Esophagus squamous epithelium (tissue), 5 donors: ENCODE measurements at places on chromosomes 13 and 19.

GRCh38 chr19:2136796-2137195, 14.6 kb downstream of the AP3D1 start:
- no peak for DNase-seq
- H3K4me3 ChIP-seq, result no peak overlapping the region

GRCh38 chr19:3295581-3295980, 70.8 kb upstream of the NFIC start:
- H3K27ac ChIP-seq, result no peak overlapping the region
- no peak overlapping the region for H3K4me3 ChIP-seq
- H3K27me3 ChIP-seq, result peaks cover 87% of the 10 kb centered on the region
- DNase-seq, result no peak

- no peaks in the 10 kb centered on the region for H3K4me1 ChIP-seq
- no peak overlapping the region for H3K27ac ChIP-seq
- H3K36me3 ChIP-seq, result no peaks in the 10 kb centered on the region
- DNase-seq, result no peak
- H3K27me3 ChIP-seq, result no peaks in the 10 kb centered on the region
- H3K4me3 ChIP-seq, result no peak overlapping the region
These were observed 25.7 kb downstream of the CAB39L start for GRCh38 chr13:49418206-49418605.

- H3K36me3 ChIP-seq, result no peaks in the 10 kb centered on the region
- no peak overlapping the region for H3K4me3 ChIP-seq
- no peaks in the 10 kb centered on the region for H3K27me3 ChIP-seq
- DNase-seq, result no peak
These were observed 1375.4 kb downstream of the SLITRK1 start for GRCh38 chr13:82506805-82507414.

- peaks cover 13% of the 10 kb centered on the region for H3K36me3 ChIP-seq
- H3K27ac ChIP-seq, result no peak overlapping the region
- H3K4me3 ChIP-seq, result no peak overlapping the region
- DNase-seq, result no peak
- no peaks in the 10 kb centered on the region for H3K4me1 ChIP-seq
These were observed 26.2 kb downstream of the OPA3 start for GRCh38 chr19:45558399-45558878.

- DNase-seq, result no peak
- H3K4me3 ChIP-seq, result no peak overlapping the region
- no peaks in the 10 kb centered on the region for H3K4me1 ChIP-seq
- no peak overlapping the region for H3K27ac ChIP-seq
- no peaks in the 10 kb centered on the region for H3K27me3 ChIP-seq
These were observed 215.1 kb upstream of the ZNF507 start for GRCh38 chr19:32130332-32130731.

GRCh38 chr19:31499281-31500196, 150.3 kb upstream of the TSHZ3 start:
- no peaks in the 10 kb centered on the region for H3K4me1 ChIP-seq
- H3K27ac ChIP-seq, result no peak overlapping the region
- H3K36me3 ChIP-seq, result no peaks in the 10 kb centered on the region
- no peak for DNase-seq

GRCh38 chr13:97753942-97754670, 199.4 kb upstream of the IPO5 start:
- no peak overlapping the region for H3K27ac ChIP-seq
- H3K36me3 ChIP-seq, result no peaks in the 10 kb centered on the region
- no peak overlapping the region for H3K4me3 ChIP-seq
- H3K4me1 ChIP-seq, result no peaks in the 10 kb centered on the region

- H3K4me3 ChIP-seq, result no peak overlapping the region
- H3K27me3 ChIP-seq, result no peaks in the 10 kb centered on the region
- no peak overlapping the region for H3K27ac ChIP-seq
- H3K4me1 ChIP-seq, result no peaks in the 10 kb centered on the region
These were observed 9.5 kb upstream of the INSL3 start for GRCh38 chr19:17830567-17831418.

DNA sequence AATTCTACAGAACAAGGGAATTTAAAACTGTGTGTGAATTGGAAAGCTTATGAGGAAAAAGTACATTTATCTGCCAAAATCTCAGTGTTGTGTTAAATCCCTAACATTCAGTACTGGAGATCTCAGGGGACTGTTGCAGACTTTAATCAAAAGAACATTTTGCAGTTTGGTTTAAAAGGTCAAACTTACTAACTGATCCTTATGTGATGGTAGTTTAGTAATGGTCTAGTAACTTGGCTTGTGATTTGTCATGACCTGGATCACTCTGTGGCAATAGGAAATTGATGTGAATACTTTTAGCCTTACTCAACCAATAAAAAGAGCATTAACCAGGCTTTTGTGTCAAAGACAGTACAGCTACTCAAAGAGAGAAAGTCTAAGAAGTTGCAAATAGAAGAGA, 862.1 kb upstream of the MIR17HG start:
- no peaks in the 10 kb centered on the region for H3K4me1 ChIP-seq
- H3K27me3 ChIP-seq, result no peaks in the 10 kb centered on the region
- no peak overlapping the region for H3K27ac ChIP-seq
- H3K4me3 ChIP-seq, result no peak overlapping the region
- H3K36me3 ChIP-seq, result no peaks in the 10 kb centered on the region

GRCh38 chr19:32828643-32829344, 40.8 kb downstream of the SLC7A9 start:
- H3K36me3 ChIP-seq, result no peaks in the 10 kb centered on the region
- H3K4me3 ChIP-seq, result no peak overlapping the region
- no peaks in the 10 kb centered on the region for H3K4me1 ChIP-seq
- peaks cover 12% of the 10 kb centered on the region for H3K27me3 ChIP-seq
- no peak overlapping the region for H3K27ac ChIP-seq

DNA sequence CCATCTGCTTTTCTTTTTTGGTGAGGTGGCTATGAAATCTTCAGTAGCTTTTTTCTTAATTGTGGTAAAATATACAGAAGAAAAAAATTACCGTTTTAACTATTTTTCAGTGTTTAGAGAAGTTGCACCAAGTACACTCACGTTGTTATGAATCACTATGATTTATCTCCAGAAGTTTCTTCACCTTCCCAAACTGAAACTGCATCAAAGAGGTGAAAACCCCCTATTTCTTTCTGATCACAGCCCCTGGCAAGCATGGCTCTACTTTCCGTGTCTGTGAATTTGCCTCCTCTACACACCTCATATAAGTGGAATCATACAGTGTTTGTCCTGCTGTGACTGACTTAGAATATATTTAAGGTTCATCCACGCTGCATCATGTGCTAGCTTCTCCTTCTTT, 15.6 kb upstream of the SIGLEC10 start:
- H3K27ac ChIP-seq, result no peak overlapping the region
- no peaks in the 10 kb centered on the region for H3K4me1 ChIP-seq
- no peak for DNase-seq
- H3K27me3 ChIP-seq, result peaks cover 28% of the 10 kb centered on the region

DNA sequence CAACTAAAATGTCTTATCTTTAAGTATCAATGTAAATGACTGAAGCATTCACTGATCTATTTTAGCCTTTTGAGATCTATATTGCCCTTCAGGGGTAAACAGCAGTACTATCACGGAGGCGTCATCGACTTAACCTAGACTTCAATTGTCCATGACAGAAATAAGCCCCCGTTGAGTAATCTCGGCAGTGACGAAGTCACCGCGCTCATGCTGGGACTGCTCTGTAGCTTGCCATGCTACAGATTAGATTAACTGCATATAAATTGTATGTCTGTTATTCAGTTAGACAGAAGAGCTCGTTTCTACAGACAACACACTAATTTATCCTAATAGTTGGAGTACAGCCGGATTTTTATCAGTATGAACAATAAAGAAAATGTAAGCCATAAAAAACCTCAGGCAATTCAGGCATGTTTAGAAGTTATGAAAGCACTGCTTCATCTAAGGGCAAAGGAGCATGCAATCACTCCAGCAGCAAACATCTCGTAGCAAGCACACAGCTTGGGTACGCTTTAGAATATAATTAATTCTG, 56.6 kb downstream of the TUBGCP3 start:
- H3K36me3 ChIP-seq, result no peaks in the 10 kb centered on the region
- H3K27me3 ChIP-seq, result no peaks in the 10 kb centered on the region
- no peak overlapping the region for H3K27ac ChIP-seq

DNA sequence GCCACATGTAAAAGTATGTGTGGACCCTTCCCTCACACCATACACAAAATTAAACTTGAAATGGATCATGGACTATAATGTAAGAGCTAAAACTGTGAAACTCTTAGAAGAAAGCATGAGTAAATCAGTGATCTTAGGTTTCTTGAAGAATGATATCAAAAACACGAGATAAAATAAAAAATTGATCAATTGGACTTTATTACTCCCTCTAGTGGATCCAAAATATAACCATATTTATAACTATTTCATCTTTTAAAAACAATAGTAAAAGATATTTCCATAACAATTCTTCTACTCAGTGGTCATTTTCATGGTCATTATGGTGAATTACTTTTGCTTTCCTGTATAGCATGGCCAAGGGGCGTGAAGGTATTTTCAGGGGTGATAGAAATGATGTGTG, 174.6 kb upstream of the LSM14A start:
- no peaks in the 10 kb centered on the region for H3K36me3 ChIP-seq
- no peaks in the 10 kb centered on the region for H3K27me3 ChIP-seq
- no peak overlapping the region for H3K4me3 ChIP-seq
- no peak overlapping the region for H3K27ac ChIP-seq

GRCh38 chr19:56271151-56271550, 1.4 kb upstream of the EDDM13 start:
- no peaks in the 10 kb centered on the region for H3K36me3 ChIP-seq
- DNase-seq, result no peak
- no peaks in the 10 kb centered on the region for H3K27me3 ChIP-seq
- H3K27ac ChIP-seq, result no peak overlapping the region
- H3K4me1 ChIP-seq, result no peaks in the 10 kb centered on the region

- H3K36me3 ChIP-seq, result no peaks in the 10 kb centered on the region
- H3K4me3 ChIP-seq, result no peak overlapping the region
- no peak for DNase-seq
- no peaks in the 10 kb centered on the region for H3K27me3 ChIP-seq
- no peak overlapping the region for H3K27ac ChIP-seq
These were observed 28.9 kb downstream of the KCTD15 start for GRCh38 chr19:33825556-33825955.

DNA sequence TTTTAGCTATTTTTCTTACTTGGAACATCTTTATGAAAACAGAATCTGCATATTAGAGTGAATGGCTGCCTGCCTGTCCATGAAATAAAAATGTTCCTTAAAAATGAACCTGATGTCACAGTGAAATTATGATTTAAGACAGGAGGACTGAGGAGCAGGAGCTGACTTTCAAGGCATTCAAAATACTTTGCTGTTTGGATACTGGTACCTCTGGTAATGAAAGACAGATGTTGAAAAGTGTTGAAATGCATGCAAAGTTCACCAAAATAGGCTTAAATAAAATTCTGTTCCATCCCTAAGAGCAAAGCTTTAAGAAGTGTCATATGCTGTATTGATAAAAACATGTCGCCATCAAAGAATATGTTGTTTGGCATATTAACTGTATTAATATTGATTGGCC, 1.7 kb downstream of the ARHGEF7 start:
- H3K27me3 ChIP-seq, result peaks cover 7% of the 10 kb centered on the region
- DNase-seq, result no peak
- peak overlapping the region; percentile 87 for H3K27ac ChIP-seq

- H3K27me3 ChIP-seq, result no peaks in the 10 kb centered on the region
- no peaks in the 10 kb centered on the region for H3K4me1 ChIP-seq
- no peaks in the 10 kb centered on the region for H3K36me3 ChIP-seq
- DNase-seq, result no peak
- no peak overlapping the region for H3K27ac ChIP-seq
These were observed 20.3 kb upstream of the CACNA1A start for GRCh38 chr19:13526552-13526951.
